ENCODE measurements at places on chromosomes 1 and 21.

DNA sequence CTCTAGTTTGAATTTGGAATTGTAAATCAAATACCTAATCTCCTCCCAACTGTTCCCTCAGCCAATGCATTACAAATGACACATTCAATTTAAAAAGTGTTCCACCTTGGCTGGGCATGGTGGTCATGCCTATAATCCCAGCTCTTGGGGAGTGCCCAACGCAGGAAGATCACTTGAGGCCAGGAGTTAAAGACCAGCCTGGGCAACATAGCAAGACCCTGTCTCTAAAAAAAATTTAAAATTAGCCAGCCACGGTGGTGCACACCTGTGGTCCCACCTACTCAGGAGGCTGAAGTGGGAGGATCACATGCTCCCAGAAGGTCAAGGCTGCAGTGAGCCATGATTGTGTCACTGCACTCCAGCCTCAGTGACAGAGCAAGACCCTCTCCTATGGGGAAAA is 3.8 kb downstream of the ARNT start:
- no peak for DNase-seq

DNA sequence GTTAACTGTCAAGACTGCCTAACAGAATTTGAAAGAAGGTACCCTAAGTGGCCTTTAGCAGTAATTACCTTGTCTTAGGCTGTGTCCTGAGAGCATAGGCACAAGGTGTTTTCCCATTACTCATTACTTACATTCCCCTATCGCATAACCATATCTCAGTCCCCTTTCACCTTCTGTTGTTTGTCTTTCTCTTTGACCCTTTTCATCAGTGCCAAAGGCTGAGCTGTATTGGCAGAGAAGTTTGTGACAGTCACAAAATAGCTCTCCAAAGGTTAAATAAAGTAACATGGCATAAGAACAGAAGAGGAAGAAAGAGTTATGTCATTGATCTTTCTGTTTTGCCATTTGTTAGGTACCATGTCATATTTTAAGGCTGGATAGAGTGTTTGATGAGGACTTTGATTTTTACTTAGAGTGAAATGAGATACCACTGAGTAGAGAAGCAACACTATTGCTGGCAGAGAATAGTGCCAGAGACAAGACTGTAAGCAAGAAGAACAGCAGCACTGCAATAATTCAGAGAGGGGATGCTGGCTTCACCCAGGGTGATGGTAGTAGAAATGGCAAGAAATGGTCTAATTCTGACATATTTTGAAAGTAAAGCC is 497.8 kb downstream of the TTLL7 start:
- no peak for DNase-seq

DNA sequence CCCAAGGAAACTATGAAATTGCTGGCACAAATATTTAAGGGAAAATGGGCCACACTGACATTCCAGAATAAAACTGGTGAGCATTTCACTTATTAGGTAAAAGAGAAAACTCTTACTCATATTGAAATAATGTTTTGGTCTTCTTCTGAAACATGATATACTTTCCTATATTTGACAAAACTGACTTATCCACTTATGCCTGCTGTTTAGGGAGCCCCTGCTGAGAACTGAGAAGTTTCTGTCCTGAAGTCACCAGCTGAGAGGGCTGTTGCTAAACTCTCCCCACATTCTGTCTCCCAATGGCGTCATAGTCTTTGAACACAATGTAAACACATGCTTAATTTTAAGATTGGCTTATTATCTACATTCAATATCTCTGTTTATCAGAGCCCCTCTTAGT is 46.8 kb upstream of the ZC3H11B start:
- no peak for DNase-seq

DNA sequence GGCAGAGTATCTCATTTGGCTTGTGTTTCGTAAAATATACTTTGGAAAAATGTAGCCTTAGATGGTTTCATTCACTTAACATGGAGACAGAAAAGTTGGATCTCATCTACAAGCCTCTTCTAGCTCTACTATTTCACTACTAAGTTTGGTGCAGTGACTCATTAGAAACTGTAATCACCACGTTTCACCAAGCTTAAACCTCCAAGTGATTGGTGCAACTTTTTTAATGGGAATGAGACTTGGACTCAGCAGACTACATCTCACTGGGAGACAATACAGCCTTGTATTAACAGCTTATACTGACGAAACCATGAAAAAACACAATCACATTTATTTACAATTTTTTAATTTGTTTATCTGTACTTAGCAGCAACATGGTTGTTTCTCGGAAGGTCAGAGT is 29.9 kb upstream of the NRIP1 start:
- no peak for DNase-seq

GRCh38 chr1:214552174-214552608 is 789 bp upstream of the PTPN14 start:
- DNase-seq = no peak

GRCh38 chr1:70486676-70487458 is 75.8 kb downstream of the CTH start:
- DNase-seq = no peak

GRCh38 chr21:45767071-45768006 is 123.8 kb downstream of the PCBP3 start:
- no peak for DNase-seq

DNA sequence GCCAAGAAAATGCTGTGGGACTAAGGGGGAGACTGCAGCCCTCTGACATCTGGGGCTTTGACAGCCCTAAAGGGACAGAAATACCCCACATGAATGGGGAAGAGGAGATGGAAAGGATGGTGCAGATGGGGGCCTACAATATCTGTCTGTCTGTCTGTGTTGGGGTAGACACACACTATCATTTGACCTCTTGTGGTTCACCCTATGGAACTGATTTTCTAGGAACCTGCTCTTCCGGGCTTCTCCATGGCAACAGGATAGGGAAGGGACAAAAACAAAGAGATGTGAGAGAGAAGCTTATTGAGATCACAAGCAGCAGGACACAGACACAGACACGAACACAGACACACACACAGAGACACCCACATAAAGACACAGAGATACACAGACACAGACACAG is 17.1 kb downstream of the KIF21B start:
- DNase-seq = no peak

DNA sequence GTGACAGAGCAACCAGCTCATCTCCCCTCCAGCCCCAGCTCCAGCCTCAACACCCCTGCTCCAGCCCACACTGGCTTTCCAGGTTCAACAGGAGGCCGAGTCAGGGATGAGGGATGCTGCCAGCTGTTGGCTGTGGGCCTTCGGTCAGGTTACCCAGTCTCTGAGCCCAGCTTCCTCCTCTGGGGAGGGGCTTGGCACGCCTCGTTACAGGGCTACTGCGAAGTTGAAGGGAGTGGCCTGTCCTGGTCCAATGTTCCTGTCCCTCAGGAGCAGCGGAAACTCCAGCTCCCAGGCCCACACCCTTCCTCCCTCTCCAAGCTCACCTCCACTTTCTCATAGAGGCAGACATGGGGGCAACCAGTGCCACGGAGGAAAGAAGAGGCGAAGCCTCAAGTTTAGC is 15.1 kb upstream of the TAS1R2 start:
- DNase-seq = no peak

GRCh38 chr1:53025769-53026112 is 36.3 kb upstream of the PODN start:
- DNase-seq = no peak

DNA sequence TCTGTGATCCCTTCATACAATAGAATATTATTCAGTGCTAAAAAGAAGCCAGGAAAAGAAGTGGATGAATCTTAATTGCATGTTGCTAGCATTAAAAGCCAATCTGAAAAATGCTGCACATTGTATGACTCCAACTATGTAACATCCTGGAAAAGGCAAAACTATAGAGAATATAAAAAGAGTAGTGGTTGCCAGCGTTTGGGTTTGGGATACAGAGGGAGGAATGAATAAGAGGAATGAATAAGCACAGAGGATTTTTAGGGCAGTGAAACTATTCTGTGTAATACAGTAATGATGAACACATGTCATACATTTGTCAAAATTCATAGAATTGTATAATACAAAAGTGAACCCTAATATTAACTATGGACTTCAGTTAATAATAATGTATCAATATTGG is 42.5 kb downstream of the GPR88 start:
- DNase-seq = no peak

- DNase-seq = no peak
Observed at GRCh38 chr1:183148599-183148998, 37.5 kb upstream of the LAMC2 start.

DNA sequence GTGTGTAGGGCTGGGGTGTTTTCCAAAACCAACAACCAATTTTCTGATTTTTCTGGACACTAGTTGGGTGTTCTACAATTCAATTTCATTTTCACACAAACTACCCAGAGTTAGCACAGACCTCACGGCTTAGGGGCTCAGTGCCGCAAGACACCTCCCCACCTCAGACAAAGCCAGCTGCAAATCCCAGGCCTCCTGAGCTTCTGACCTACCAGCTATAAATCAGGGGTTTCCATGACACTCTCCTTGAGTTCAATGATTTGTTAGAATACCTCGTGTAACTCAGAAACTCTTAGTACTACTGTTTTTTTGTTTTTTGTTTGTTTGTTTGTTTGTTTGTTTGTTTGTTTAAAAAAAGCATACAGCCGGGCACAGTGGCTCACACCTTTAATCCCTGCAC is 28.7 kb upstream of the FAM89A start:
- no peak for DNase-seq

- peak; percentile 6 for DNase-seq
Observed at GRCh38 chr1:204941421-204942338, 71.0 kb downstream of the NFASC start.

DNA sequence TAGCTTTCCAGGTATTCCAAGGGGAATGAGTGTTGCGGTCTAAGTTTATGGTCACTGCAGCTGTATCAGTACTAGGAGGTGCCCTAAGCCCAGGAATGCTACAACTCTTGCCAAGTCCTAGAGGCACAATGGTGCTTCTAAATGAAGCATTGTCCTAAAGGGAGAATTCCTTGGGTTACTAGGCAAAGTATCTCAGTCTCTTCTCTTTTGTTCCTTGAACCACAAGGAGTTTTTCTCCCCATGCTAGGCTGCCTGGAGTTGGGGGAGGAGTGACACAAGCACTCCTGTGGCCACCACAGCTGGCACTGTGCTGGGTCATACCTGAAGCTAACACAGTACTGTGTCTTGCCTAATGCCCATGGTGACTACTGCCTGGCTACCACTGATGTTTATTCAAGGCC is 50.7 kb downstream of the KMO start:
- DNase-seq = no peak
